ENCODE measurements at places on chromosomes 4 and X. TPM values are rescaled to one million over a fixed set of nuclear protein-coding genes. Genes with fewer than 3 reads are reported as not detected.

The XK gene
- total RNA-seq = 0.11 TPM

The ASB12 gene
- total RNA-seq = 0.18 TPM

The LDB2 gene
- not detected for total RNA-seq

The NAP1L3 gene
- total RNA-seq = 0.20 TPM

The KIT gene
- not detected for total RNA-seq

The PPBP gene
- 0.32 TPM for total RNA-seq

- DNase-seq = no peak
These were observed 227.9 kb upstream of the ANKRD50 start for GRCh38 chr4:124940387-124940786.

GRCh38 chr4:52299120-52299519 is 248.0 kb downstream of the SPATA18 start:
- no peak for DNase-seq

DNA sequence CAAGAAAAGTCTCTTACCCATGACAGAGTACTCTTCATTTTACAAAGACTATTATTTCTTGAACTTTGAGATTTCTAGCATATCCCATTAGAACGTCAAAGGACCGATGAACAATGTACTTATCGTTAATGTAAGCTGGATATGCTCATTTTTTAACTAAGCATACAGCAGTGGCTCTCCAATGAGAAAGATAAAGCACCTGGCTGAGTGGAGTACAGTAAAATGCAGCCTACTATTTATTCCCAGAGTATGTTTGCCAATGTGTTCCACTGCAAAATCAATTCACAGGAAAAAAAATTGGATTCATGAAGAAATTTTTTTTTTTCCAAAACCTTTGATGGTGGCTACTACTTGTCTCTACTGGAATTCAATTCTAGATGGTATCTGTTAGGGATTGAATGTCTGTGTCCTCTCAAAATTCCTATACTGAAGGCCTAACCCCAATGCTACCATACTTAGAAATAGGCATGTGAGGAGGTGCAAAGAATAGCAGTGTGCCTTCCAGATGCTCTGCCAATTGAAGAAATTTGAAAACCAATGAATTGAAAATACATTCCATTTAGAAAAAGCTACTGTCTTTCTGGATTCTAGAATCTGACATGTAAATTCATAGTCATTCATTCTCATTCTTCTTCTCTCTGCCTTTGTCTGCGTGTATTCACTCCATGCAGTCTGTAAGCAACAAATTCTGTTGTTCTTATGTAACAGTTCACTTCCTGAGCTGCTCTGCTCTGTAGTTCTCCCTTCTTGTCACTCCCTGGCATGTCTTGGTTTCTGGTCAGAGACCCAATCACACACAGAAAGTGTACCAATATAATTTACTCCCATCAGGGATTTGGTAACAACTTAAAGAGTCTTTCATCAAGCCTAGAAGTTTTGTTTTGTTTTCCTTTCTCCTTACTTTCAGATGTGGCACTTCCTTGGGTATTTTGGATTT is 61.4 kb downstream of the PAPSS1 start:
- no peak for DNase-seq

DNA sequence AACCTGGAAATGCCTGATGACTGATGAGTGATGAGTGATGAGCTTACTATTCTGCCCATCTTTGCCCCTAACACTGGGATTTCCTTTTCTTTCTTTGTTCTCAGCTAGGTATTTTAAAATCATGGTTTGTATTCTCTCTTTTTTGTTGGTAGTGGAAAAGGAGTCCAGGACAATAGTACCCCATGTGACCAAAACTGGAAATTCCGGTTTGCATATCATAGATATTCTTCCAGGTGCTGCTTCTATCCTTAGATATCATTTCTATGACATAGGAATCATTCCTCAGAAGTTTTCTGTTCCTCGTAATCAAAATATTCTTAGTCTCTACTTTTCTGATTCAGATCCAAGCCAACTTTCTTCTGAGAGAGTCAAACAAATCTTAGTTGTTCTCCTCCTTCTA is 320.5 kb upstream of the TET2 start:
- DNase-seq = no peak

GRCh38 chr4:115852767-115853091 is 739.3 kb upstream of the NDST4 start:
- DNase-seq = no peak

GRCh38 chr4:138320831-138321230 is 78.7 kb upstream of the SLC7A11 start:
- DNase-seq = no peak

- DNase-seq = no peak
These were observed 70.9 kb upstream of the STOX2 start for GRCh38 chr4:183834252-183834651.

DNA sequence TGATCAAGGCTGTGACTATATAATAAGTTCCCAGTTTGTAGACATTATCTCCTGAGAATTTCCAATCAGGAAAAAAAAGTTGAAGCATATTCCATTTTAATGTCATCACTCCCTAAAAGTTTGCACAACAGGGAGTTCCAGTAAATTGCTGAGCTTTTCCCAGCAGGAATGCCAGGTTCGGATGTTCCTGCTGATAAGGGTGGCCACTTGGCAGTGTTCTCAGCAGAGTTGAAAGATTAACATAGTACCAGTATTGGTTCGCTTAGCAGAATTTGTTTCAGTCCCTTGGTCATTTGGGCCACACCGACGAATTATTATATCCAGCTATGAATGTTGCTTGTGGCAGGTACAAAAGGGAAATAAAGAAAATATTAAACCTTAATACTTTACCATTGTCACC is 5.2 kb upstream of the CXCL2 start:
- DNase-seq = no peak

DNA sequence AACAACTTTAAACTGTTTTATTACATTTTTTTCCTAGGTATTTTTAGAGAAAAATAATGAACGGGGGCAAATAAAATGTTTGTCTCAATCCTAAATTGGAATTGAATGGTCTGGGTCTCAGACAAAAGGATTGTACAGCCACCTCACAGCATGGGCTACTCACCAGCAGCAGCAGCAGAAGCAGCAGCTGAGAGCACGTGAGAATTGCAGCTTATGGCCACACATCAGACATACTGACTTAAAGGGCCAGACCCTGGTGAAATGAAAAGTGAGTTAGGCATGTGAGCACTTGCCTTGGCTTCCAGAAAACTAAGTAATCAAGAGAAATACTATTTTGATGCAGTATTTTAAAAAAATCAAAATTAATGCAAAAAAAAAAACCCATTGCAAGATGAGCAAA is 56.6 kb downstream of the AASDH start:
- no peak for DNase-seq

- no peak for DNase-seq
These were observed 18.8 kb upstream of the RPL34 start for GRCh38 chr4:108601532-108601931.

DNA sequence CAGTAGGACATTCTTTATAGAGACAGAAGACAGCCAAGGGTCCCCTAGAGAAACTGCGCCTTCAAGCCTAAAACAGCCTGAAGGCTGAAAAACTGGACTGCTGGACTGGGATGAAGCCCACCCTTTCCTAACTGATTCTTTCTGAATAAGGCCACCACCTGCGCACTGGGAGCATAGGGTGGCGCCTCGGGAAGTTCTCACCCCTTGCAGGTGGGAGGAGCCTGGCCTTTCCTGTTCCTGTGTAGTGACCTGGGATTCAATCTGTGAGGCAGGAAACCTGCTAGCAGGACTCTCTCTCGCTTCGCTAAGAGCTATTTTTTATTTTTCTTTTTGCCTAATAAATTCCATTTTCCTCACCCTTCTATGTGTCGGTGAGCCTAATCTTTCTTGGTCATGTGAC is 61.8 kb upstream of the KLHL13 start:
- no peak for DNase-seq

DNA sequence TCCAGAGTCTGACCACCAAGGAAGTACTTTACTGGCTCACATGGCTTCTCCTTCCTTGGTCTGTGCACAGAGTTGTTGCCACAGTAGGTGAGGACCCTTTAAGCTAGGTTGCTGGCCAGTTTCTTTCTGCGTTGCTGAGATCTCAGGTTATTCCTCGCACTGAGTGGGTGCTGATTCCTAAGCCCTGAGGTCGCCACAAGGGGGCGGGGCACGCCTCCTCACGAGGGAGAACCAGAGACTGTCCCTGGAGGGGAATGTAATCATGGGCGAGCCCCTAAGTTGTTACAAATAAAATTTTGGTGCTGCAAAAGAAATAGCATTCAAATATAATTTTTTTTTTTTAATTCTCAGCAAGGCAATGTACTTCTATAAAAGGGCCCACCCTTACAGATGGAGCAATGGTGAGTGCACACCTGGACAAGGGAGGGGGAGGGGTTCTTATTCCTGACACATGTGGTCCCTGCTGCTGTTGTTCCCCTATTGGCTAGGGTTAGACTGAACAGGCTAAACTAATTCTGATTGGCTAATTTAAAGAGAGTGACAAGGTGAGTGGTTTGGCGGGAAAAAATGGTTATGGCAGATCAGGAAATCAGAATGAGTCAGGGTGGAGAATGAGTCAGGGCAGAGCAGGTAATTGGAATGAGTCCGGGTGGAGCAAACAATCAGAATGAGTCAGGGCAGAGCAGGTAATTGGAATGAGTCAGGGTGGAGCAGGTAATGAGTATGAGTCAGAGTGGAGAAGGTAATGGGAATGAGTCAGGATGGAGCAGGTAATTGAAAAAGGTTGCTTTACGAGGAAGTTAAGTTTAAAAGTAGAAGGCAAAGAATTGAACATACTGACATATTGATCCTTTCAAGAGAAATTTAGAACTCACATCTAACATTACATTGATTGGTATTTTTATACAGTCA is 107.5 kb downstream of the VSIG4 start:
- no peak for DNase-seq

GRCh38 chr4:10582059-10582686 is 102.4 kb downstream of the CLNK start:
- DNase-seq = no peak

- DNase-seq = no peak
These were observed 31.1 kb upstream of the TBC1D14 start for GRCh38 chr4:6878451-6879059.

- no peak for DNase-seq
These were observed 589.7 kb downstream of the SPRY1 start for GRCh38 chr4:123986268-123986798.

- DNase-seq = peak; percentile 66
These were observed at the start of gene TLR2 for GRCh38 chr4:153684182-153684970. TSS of gene TLR2 (plus strand) at chr4:153684280. CDS start at chr4:153702908, 18,628 bp downstream.

GRCh38 chr4:76208005-76208765 is 5.4 kb downstream of the SCARB2 start:
- DNase-seq = no peak

DNA sequence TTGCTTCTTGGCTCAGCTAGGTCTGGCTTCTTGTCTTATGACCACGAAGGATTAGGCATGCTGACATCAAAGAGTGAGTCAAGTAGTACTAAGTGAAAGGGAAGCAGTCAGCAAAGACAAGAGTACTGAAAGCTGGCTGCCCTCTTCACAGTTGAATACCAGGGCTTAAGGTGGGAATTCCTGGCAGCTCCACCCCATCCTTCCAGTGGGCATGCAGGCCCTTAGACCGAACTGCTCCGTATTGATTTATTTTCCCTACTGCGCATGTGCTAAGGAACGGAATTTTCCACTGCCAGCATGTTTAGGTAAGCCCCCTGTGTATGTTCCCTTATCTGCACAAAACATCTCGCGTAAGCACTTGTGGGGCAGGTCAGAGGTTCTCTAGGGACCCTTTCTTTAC is 2320.1 kb downstream of the ARAP2 start:
- no peak for DNase-seq

GRCh38 chrX:53695946-53696549 is 9.5 kb upstream of the HUWE1 start:
- DNase-seq = no peak

- DNase-seq = no peak
These were observed 112.4 kb upstream of the LSM6 start for GRCh38 chr4:146063143-146063542.

- DNase-seq = no peak
These were observed 8.7 kb downstream of the GAGE10 start for GRCh38 chrX:49312176-49312575.

DNA sequence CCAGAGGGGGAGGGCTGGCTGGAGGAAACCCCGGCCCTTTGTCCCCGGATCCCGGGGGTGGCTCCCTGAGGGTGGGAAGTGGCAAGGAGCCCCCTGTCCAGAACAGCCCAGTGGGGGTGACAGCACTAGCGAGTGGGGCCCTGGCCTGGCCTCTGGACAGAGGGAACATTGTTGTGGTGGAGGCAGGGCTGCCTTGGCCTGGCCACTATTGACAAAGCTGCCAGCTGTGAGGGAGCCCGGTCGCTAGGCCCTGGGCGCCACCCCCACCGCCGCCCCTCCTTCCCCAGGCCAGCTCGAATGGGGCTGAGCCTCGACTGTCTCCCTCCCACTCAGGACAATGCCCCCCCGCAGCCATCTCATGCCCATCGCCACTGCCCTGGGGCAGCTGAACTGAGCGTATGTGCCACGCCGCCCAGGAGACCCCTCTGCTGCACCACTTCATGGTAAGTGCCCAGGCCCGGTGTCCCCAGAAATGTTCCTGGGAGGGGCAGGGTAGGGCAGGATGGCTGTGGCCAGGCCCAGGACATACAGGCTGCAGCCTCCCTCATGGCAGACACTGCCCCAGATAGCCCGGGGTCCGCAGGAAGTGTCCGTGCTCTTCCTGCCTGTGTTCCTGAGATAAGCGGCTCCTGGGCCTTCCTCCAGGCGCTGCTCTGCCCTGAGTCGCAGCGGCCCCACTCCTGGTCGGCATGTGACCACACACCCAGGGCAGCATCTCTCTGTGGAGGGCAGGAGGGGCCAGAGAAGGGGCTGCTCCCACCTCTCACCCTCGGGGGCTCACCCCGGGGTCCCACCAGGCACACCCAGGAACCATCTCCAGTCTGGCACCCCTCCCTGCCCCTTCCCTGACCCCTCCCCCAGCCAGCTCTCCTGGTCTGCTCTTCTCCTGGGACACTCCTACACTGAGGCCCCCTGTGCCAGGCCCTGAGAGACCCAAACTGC is 1.4 kb downstream of the PLXNB3 start:
- no peak for DNase-seq

GRCh38 chr4:15897577-15897976 is 41.0 kb downstream of the FGFBP1 start:
- no peak for DNase-seq

DNA sequence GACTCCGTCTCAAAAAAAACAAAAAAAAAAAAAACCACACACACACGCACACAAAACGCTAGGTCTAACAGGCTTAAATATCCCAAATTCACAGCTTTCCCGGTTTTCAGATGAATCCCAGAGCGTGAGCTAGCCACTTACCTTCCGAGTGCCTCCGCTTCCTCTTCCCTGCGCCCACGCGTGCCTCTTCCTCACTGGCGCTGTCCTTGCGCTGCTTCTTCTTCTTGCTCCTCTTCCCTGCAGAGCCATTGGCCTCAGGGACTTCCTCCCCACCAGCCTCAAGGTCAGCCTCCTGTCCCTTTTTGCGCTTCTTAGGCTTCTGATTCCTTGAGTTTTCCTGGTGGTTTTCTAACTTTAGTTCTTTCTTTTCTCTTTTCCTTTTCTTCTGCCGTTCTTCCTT is 15.7 kb downstream of the LYAR start:
- no peak for DNase-seq

- DNase-seq = no peak
These were observed 33.0 kb downstream of the FREM3 start for GRCh38 chr4:143667461-143667860.

GRCh38 chrX:47570794-47571193 is 9.8 kb downstream of the ARAF start:
- DNase-seq = no peak

Data from activated B cell treated with CpG ODN at 0.5 μM for 24 hours (primary cell).